ENCODE measurements at places on chromosomes 1 and 21. TPM values are rescaled to one million over a fixed set of nuclear protein-coding genes. Genes with fewer than 3 reads are reported as not detected.

Gene CD1B
- total RNA-seq, result not detected

Gene SYPL2
- under 0.01 TPM for total RNA-seq

Gene HRNR
- total RNA-seq, result not detected

Gene TMPRSS3
- not detected for total RNA-seq

Gene RTCA
- 63.2 TPM for total RNA-seq

Gene GLIS1
- total RNA-seq, result not detected

Gene S100A16
- total RNA-seq, result 530 TPM

Gene SPATA21
- total RNA-seq, result under 0.01 TPM

All from thoracic aorta endothelial cell (primary cell).